ENCODE measurements at places on chromosomes 16 and 17.

DNA sequence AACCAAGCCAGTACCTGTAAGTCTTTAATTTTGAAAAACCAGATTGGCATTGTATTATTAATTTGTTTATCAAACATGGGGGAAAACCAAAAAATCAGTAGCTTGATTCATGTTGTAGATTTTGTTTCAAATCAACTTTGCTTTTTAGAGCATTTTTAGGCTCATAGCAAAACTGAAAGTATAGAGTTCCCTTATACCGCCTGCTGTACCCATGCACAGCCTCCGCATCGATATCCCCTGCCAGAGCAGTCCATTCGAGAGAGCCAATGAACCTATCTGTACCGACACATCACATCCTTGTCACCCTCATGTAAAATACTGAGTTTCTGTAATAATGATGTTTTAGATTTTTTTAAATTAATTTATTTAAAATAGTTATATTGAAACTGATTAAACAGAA, 16.2 kb upstream of the MRC2 start:
- DNase-seq = no peak

GRCh38 chr16:16163571-16163970, 59.7 kb downstream of the ABCC6 start:
- DNase-seq = no peak

GRCh38 chr17:8442310-8442709, 6.6 kb downstream of the NDEL1 start:
- DNase-seq = no peak

GRCh38 chr16:8848939-8849391, 19.8 kb downstream of the CARHSP1 start:
- no peak for DNase-seq

- DNase-seq = no peak
Measured at GRCh38 chr17:43854498-43854897, 7.5 kb downstream of the CD300LG start.

GRCh38 chr16:15873737-15874136, 14.7 kb downstream of the CEP20 start:
- DNase-seq = no peak

- no peak for DNase-seq
Measured at GRCh38 chr17:43772877-43773648, 5.7 kb downstream of the DUSP3 start.

DNA sequence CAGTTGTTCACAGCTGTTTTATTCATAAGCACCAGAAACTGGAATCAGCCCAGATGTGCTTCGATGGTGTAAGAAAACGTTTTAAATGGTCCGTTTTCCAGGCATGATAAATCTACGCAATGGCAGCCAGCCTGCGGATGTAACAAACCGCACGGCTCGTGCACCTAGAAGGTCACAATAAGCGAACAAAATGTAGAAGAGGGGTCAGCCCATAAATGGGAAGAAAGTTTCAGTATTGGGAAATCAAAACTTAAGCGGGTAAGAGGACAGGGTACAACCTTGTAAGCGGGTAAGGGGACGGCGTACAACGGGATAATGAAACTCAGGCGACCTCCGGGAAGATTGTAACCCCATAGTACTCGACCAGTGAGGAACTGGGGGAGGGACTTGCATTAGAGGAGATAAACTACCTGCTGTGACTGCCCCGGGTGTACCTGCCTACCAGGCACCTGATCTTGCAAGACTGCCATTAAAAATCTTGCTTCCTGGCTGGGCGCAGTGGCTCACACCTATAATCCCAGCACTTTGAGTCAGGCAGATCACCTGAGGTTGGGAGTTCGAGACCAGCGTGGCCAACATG, 66.6 kb downstream of the ANKRD11 start:
- no peak for DNase-seq
